ENCODE measurements at places on chromosomes 1 and 21.

DNA sequence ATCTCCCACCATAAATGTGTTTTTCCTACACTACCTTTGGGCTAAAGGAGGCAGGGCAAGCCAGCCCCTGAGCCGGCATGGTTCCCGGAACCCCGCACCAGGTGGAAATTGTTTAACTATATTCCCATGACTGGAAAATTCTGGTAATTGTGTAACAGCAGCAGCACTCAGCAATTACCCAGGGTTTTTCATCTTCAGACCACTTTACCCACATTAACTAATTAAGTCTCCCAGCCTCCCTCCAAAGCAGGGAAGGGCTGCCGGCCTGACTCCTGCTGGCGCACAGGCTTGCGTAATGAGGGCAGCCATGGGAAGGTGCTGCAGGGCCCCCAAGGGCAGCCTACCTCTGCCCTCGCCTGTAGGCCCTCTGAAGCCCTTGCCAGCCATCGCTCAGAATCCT, 140.7 kb upstream of the VAMP3 start:
- DNase-seq = no peak

GRCh38 chr1:211603191-211603701, 24.3 kb upstream of the SLC30A1 start:
- DNase-seq = no peak

DNA sequence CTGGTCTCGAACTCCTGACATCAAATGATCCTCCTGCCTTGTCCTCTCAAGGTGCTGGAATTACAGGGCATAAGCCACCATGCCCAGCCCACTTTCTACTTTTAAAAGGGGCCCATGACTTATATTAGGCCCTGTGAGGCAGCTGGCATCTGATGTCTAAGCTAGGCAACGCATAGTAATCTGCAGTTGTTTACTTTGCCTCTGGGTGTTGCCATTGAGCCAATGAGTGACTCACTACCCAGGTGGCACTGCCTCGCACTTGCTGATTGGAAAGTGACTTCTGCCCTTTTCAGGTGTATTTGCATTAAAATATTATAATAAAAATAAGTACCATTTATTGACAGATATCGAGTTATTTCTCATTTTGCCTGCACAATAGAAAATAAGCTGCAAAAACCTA, 84.9 kb downstream of the KIF14 start:
- DNase-seq = no peak

- no peak for DNase-seq
Measured at GRCh38 chr1:178938101-178938958, 67.5 kb upstream of the ANGPTL1 start.

GRCh38 chr1:235945775-235946570, 79.3 kb upstream of the LYST start:
- DNase-seq = no peak

- no peak for DNase-seq
Measured at GRCh38 chr1:184060316-184060715, 8.8 kb downstream of the TSEN15 start.

All from NCI-H446 (cell line).